ENCODE measurements at places on chromosomes 5 and 9.
A peak's percentile ranks its signal among the peaks of the same experiment; 100 is the strongest.

DNA sequence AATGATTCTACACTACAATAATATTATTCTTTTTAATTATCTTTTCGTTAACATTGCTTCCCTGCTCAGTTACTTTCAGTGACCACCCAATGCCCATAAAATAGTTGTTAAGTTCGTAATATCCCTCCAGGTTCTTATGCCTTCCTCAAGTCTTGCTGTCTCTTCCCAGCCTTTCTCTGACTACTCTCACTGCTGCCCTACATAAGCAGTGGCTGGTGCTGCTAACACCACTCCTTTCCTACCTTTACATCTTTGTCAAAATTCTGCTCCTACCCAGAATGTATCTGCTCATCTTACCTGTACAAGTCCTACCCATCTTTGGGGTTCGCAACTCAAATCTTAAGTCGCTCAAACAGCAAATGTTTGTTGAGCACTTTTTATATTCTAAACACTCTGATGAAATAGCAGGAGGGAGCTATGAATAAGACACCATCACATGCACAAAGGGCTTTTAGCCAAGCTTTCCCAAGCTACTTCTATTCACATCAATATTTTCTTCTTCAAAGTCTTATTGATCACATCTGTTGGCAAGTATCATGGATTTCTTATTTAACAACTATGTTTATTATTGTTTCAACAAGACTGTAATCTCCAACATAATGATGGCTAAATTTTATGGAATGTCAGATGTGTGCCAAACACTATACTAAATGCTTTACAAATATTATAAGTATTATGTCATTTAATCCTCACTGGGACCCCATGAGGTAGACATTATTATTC is 29.5 kb downstream of the SLC25A46 start:
- DNase-seq, result no peak

DNA sequence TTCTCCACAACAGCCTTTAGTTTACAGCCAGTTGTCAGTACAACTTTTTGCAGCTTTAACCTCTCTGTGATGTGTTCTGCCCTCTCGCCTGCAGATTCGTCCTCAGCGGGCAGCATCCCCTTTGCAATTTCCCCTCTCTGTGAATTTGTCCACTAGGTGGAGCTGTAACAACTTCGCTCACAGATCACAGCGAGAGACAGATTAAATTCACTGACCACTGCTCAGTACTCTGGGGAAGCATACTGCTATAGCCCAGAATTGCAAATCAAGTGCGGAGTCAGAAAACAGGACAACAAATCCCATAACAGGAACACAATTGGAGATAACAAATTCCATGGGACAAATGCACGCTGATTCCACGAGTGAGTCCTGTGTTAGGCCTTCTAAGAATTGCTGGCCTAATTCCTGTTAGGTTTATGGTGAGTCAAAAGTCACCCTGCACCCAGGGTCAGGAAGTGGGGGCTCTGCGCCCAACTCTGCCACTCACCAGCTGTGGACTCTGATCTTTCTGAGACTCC is 2124.9 kb downstream of the MAT2B start:
- no peak for DNase-seq

DNA sequence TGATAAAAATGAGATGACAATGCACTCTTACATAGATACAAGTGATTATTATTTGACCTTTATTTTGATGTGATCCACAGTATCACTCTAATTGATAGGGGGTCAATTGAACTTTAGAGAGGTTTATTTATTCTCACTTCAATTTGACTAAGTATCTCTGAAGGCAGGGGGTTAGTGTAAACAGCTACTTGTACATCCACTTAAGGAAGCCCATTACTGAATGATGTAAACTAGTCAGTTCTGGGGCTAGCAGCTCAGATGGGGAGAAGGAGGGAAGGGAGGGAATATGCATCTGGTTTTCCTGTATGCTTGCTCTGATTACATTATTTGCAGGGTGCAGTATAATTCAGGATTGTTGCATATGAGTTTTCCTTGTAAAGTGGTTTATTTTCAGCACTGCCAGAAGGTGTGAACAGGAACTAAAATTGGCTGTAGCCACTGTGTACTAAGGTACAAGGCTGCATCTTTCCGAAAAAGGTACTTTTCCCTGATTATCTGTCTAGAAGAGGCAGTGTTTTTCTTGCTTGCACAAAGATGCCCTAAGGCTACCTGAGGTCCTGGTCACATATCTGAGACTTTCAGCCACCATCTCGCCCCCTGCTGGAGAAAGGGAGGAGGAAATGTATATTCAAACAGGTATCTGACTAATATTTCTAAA is 51.2 kb downstream of the MRPS27 start:
- DNase-seq, result peak; percentile 14

DNA sequence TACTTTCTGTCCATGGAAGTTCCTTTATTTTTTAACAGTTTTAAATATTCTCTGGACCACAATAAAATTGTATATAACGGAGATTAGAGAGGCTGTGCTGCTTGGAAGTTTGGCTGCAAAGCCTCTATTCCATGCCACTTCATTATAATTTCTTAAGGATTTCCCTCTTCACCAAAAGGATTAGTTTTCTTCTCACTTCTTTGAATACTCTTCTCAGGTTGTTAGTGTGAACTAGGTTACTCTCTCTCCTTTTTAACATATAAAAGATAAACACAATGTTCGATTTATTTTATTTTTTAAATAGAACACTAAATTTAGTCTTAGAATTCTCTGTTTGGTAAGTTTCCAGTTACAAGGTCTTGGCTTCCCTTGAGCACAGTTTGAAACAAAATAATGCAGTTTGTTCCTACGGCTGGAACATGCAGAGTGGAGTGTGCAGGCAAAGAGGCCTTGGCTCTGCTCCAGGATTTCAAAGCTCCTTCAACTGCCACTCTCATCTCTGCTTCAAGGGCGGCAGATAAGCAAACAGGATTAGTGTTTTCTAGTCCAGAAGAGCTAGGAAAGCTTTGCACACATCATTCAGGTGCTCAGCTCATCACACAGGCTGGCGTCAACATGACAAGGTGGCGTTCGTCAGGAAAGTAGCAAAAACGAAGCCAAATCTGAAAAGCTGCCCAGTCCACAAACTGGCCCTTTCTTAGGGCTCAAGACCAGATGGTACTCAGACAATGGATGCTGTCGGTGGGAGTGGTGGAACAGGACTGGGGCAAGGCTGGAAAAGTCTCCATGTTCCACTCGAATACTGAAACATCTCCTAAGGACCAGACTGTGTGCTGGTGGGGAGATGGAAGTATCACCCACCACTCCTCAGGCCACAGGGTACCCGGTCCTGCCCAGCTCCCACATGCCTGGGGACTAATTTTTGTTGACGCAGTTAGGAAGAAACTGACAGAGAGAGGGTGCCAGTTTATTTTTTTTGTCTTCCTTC is 286.6 kb downstream of the CRB2 start:
- no peak for DNase-seq

Data from central memory CD4-positive, alpha-beta T cell (primary cell).